SK-N-SH treated with all-trans-retinoic acid at 6 μM for 48 hours (cell line): ENCODE measurements at places on chromosomes 1 and 21.

GRCh38 chr21:37606549-37606948 is 240.0 kb downstream of the DYRK1A start:
- no peak for ATAC-seq

DNA sequence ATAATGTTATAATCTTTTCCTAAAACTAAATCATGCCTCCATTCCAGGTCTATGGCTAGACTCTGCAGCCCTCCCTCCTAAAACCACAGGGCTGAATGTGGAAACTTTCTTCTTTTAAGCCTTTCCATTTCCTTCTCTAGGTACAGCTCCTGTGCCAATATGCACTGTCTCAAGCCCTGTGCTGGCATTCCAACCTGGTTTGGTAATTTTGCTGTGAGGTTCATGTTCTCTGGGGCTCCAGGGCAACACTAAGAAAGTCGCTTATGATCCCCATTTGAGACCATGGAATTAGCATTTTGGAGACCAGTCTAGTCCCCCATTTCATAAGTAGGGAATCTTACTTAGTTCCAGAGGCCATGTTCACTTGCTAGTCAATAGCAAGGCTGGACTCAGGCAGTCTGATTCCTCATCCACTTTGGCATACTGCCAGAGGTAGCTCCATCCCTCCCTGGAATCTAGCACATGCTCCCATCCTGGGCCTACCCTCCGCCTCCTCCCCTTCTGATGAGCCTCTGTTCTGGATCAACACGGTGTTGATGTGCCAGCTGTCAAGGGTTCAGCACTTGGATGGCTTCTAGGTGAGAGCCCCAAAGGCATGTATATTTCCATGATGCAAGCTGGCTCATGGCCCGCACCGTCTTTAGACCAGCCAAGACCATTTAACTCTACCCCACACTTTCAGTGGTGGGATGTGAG is 36.5 kb downstream of the ZMYND12 start:
- ATAC-seq = no peak

- peak; percentile 81 for ATAC-seq
Observed at GRCh38 chr1:55572878-55573734, 357.9 kb upstream of the USP24 start.

DNA sequence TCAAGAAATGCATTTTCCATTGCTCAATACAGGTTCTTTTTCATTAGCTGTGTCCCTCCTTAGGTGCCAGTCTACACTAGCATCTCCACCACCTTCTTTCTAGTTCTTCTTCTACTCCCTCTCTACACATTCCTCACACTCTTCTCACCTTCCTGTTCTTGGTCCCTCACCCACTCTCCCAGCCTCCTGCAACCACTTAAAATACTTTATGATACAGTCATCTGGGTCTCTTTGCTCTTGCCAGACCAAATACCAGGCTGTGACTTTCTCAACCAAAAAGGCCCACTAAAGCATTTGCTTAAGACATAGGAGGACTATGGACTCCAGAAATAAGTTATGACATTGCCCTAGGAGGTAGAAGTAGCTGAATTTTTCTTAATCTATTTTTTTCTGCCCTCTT is 35.1 kb downstream of the PIGM start:
- ATAC-seq = peak; percentile 95

GRCh38 chr1:247639381-247639981 is 34.1 kb downstream of the OR2G3 start:
- ATAC-seq = peak; percentile 58

DNA sequence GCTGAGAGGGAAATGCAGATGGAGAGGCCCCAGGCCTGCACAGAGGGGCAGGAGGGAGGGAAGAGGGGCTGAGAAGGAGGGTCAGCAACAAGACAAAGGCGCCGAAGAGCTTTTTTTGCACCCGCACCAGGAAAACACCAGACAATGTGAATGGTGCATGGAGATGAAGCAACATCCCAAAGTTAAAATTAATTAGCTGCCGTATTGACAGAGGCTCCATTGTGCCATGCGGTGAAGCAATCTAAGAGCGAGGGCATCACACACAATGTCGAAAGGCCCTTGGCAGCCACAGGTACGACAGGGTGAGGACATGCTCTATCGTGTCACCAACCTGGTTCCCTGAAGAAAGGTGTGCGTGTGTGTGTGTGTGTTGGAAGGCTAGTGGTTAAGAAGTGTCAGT is 41.2 kb downstream of the SSBP3 start:
- ATAC-seq = no peak

DNA sequence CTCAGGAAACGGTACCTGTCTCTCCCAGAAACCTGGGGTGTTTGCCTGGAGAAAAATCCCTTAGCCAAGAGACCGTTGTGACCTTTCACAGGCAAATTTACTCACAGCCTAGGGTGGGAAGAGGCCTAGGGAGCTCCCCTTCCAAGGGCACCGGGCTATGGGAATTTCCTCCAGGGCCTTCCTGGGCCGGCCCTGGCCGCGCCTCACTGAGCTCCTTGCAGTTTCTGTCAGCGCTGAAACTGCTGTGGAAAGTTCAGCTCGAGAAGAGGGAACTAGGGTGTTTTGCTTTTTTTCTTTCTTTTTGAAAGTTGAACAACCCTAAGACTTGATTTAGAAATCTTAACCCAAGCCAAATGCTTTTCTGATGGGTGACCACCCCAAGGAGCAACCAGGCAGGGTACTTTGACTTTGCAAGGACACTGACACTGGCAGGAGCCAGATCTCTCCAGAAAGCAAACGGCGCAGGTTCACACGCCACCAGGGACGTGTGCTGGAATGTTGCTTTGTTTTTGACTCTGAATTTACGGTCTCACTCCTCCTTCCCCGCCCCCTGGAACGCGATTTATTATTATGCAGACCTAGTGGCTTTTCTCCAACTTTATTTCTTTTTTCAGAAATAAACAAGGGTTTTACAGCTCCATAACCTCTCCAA is 229.6 kb upstream of the JUN start:
- ATAC-seq = no peak

- no peak for ATAC-seq
Observed at GRCh38 chr1:40047276-40047675, 6.7 kb downstream of the CAP1 start.

DNA sequence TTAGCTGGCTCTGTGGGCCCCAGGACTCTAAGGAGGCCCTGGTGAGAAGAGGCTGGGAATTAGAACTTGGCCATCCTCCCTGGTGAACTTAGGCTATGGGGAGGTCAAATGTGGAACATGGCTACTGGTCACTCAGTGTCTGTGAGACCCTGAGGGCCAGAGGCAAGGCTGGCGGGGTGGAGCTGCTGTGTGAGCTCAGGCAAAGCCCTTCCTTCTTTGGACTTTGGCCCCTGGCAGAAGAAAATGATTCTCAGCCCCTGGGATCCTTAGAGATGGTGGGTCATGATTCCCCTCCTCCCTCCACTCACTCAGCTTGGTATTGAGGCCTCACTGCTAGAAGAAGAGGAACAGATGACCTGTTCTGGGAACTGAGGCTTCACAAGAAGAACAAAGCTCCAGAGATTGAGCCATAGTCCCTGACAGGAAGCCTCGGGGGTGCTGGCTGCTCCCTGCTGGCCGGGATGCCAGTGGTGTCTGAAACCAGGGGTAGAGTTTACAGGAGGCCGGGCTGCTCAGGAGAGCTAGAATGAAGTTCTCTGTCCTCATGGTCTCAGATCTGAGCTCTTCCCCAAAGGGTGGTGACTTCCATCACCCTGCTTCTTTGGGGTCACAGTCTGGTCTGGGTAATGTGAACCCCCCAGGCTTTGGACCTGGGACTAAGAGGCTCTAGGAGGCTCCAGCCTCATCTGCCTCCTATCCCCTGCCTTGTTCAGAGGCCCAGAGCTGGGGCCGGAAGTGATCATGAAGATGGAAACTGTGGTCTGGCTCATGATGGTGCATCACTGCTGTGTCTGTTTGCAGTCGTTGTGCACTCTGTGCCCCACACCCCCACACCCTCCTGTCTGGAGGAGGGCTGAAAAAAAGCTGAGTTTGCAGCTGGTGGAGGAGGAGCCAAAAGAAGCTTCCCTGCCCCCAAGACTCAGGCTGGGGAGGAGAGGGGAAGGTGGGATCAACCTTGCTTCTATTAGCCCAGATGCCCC is 905 bp downstream of the BTBD19 start:
- ATAC-seq = no peak

GRCh38 chr1:25699500-25700143 is 83.0 kb downstream of the MAN1C1 start:
- no peak for ATAC-seq

DNA sequence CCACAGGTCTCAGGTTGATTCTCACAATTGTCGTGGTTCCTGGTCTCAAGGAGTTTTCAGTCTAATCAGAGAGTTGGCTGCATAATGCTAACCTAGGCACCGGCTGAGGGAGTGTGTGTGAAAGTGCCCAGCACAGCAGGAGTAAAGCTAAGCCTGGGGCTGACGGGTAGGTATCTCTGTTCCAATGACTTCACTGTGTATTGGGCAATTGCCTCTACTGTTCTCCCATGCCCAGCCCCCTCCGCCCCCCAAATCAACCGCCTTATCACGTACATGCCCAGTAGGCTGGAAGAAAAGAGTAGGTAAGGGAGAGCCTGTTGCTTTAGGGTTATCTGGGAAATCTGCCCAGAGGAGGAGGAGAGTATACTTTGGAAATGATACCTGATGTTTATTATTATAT is 54.7 kb downstream of the MRPS6 start:
- no peak for ATAC-seq

DNA sequence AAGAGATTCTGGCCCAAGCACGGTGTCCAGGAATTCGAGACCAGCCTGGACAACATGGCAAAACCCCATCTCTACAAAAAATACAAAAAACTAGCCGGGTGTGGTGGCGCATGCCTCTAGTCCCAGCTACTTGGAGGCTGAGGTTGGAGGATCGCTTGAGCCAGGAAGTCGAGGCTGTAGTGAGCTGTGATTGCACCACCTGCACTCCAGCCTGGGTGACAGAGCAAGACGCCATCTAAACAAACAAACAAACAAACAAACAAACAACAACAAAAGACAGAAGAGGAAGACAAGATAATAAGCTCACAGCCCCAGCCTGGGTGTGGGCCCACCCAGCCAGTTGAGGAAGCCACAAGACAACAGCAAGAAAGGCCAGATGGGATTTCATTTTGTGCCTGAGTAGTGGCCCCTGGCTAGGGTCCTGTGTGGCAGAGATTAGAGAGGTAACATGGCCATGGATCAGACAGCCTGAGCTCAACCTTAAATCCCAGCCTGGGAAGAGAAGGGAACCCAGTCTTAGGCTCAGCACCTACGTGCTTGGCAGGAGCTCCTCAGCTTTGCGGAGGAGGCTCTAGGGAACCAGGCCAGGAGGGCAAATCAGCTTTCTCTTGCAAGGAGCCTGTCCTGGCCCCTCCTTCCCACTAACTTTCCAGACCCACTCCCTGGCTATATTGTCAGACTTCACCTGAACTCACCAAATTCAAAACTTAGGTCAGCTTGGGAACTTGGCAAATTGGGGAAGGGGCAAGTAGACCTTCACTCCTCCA is 4.9 kb upstream of the BEST4 start:
- ATAC-seq = no peak

DNA sequence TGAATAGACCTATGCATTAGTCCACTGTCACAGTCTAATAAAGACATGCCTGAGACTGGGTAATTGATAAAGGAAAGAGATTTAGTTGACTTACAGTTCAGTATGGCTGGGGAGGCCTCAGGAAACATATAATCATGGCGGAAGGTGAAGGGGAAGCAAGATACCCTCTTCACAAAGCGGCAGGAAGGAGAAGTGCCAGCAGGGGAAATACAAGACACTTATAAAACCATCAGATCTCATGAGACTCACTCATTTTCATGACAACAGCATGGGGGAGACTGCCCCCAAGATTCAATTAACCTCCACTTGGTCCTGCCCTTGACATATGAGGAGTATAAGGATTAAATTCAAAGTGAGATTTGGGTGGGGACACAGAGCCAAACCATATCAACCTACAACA is 59.4 kb downstream of the CAPN9 start:
- no peak for ATAC-seq

DNA sequence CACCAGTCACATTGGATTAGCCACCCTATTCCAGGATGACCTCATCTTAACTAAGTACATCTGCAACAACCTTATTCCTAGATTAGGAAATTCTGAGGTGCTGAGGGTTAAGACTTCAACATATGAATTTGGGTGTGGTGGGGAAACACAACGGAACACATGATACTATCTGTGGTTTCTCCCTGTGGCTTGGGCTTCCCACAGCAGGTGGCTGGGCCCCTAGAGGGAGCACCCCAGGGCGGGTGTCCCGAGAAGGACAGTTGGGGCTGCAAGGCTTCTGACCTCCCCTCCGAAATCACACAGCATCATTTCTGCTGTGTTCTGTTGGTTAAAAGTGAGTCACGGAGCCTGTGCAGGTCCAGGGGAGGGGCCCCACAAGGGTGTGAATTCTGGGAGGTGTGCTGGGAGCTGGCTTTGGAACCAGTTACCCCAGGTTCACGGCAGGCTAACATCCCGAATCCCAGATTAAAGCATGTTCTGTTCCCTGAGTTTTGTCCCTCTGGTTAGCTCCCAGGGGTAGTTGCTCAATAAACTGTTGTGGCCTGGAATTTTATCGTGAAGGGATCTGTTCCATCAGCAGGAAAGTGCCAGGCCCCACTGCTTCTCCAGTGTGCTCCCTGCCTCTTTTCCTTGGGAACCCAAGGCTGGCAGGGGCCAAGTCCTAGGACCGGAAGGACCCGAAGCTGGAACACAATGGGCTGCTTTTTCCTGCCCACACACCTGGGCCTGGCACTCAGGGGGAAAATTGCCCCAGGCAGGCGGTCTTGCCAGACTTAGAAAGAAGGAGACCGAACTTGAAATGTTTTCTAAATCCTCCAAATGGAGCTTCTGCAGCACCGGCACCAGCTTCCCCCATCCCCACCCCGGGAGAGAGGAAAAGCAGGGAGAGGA is 154.0 kb upstream of the WNT4 start:
- no peak for ATAC-seq

GRCh38 chr1:12138196-12139168 is 28.3 kb upstream of the TNFRSF1B start:
- ATAC-seq = no peak

DNA sequence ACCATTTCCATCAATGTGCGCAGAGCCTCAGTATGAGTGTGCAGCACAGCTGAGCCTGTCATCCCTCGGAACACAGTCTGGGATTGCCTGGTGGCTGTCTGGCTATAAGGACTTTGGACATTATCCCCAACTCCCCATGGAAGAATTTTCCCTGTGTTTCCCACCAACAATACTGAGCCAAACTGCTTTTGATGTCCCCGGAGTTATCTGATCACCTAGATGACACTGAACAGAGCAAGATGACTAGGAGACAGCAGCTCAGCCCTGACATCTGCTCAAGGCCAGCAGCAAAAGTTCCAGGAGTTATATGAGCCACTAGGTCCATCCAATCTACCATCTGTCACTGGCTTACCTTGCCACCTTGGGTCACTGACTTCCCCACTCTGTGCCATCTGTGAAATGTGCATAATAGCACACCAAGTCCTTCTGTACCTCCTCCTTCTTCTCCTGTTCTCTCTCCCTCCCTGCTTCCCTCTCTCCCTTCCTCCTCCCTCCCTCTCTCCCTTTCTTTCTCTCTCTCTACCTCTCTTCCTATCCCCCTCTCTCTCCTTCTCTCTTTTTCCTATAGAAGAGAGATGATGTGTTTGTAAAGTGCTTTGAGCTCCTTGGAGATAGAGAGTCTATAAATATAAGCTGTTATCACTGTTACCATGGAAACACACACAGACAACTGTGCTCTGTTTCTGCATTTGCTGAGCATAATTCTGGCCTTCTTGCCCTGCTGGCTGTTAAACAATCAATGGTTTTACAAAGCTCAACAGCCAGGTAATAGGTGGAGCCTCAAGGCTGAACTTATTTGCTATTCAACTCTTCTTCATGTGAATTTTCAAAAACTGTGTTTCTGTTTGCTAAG is 19.7 kb upstream of the ATP1B1 start:
- peak; percentile 92 for ATAC-seq
